Foreskin keratinocyte (primary cell): ENCODE measurements at places on chromosomes 16 and 17.

DNA sequence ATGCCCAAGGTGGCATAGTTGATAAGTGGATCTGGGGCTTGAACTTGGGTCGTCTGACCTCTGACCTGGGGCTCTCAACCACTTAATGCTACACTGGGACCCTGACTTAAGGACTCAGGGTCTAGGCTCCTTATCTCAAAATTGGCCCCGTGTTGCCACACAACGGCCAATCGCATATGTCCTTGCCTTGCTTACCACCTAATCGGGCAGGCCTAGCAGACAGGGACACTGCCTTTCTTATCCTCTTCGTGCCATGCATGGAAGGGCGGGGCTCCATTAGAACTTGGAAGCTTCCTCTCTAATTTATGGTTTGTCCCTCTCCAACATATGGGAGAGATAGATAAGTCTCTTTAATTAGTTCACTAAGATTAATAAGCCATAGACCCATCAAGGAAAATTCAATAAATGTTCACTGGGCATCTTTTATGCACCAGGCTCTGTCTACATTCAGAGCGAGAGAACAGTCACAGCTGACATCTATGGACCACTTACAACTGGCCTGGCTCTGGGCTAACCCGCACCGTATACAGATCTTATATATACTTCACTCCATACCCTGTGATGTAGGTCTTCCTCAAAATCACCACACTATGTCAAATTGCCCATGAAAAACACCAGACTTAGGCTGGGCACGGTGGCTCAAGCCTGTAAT lies 35.1 kb downstream of the CDH1 start:
- DNase-seq = no peak

DNA sequence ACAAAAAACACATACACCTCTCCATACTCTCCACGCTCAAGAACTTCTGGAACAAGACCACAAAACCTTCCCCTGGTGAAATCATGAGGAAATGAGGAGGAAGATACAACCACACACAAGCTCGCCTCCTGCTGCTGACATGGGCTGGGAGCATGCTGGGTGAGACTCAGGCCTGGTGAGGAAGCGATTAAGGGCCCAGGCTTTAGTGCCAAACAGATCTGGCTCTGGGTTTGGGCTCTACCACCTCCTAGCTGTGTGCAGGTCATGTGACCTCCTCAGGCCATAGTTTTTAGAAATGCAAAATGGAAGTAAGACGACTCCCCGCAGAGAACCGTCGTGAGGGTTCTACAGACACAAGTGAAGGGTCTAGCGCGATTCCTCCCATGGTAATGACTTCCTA lies 41.3 kb downstream of the VAC14 start:
- DNase-seq = no peak

- DNase-seq = no peak
Observed at GRCh38 chr17:31357091-31357490, 34.4 kb upstream of the RAB11FIP4 start.

DNA sequence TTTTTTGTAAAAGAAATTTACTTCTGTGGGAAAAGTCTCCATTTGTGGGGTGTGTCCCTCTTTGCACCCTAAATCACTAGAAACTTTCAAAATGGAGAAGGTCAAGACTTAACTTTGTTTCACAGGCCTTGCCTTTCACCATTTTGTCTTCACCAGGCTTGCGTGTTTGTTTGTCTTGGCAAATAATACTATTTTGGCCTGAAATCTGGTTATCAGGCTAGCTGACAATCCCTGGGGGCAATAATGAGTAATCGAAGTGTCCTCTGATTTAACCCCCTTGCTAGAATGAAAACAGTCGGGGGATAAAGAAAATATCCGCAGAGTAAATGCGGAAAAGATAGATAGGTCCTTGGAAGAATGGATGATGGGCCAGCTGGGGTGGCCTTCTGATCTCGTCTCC lies 34.5 kb downstream of the SLC39A11 start:
- no peak for DNase-seq

GRCh38 chr16:55325080-55325447 lies 1.1 kb downstream of the IRX6 start:
- no peak for DNase-seq

DNA sequence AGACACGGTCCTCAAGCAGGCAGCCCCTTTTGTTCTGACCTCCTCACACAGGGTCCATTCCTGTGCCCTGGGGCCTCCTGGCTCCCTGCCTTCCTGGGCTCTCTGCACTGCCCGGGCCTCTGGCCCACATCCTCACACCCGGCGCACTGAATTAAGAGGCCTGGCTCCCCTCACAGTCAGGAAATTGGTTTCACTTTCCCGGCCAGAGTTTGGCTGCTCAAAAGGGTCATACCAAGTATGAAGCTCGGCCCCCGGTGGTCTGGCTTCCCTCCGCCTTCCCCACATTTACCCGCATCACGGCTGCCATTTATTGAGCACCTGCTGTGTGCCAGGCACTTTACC lies 220.0 kb downstream of the NTN1 start:
- DNase-seq = no peak

GRCh38 chr16:301950-302349 lies 19.0 kb downstream of the PDIA2 start:
- DNase-seq = no peak

DNA sequence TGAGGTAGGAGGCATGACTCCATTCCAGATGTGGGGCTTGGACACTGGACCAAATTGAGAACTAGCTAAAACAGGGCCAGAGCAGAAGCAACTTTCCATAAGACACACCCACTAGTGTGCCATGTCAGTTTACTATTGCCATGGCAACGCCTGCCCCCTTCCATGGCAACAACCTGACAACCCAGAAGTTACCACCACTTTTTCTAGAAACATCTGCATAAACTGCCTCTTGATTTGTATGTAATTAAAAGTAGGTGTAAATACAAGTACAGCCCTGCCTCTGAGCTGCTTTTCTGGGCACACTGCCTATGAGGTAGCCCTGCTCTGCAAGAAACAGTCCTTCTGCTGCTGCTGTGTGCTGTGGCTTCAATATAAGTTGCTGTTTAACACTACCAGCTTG lies 19.5 kb upstream of the SCNN1B start:
- DNase-seq = no peak

DNA sequence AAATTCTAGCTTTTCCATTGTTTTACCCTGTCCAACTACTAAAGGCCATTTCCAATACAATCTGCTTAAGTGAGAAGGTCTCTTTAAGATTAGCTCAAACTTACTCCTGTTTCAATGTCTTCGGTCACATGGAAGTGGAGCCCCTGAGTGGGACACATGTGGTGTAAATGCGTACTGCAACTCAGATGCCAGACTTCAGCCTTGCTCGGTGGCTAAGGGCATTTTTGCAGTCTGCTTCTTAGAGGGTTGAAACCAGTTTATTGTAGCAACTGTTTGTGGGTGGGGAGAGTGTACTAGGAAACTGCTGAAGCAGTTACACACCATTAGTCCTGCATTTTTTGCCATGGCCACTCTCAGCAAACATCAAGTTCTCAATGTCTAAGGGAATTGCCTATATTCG lies 140.6 kb downstream of the PARN start:
- DNase-seq = no peak
